ENCODE measurements at places on chromosomes 13 and 19.

- no peak for DNase-seq
Measured at GRCh38 chr19:54888239-54888638, 14.2 kb downstream of the FCAR start.

- DNase-seq = no peak
Measured at GRCh38 chr13:109093998-109094397, 464.6 kb downstream of the MYO16 start.

DNA sequence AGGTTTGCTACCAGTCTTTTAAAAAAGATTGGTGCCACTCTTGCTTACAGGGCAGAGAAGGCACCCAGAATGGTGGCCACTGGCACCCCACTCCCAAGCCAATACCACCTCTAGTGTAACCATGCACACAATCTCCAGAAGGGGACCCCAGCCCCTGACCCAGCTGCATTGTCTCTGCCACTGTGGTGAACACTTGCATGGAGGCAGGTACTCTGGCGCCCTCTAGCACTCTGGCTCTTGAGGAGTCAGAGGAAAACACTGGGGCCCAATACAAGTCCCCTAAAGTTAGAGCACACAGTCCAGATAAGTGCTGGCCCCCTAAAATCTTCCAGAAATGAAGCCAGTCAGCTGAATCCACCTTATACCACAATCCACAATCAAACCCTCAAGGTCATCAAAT lies 6.0 kb downstream of the ERVV-1 start:
- DNase-seq = no peak

DNA sequence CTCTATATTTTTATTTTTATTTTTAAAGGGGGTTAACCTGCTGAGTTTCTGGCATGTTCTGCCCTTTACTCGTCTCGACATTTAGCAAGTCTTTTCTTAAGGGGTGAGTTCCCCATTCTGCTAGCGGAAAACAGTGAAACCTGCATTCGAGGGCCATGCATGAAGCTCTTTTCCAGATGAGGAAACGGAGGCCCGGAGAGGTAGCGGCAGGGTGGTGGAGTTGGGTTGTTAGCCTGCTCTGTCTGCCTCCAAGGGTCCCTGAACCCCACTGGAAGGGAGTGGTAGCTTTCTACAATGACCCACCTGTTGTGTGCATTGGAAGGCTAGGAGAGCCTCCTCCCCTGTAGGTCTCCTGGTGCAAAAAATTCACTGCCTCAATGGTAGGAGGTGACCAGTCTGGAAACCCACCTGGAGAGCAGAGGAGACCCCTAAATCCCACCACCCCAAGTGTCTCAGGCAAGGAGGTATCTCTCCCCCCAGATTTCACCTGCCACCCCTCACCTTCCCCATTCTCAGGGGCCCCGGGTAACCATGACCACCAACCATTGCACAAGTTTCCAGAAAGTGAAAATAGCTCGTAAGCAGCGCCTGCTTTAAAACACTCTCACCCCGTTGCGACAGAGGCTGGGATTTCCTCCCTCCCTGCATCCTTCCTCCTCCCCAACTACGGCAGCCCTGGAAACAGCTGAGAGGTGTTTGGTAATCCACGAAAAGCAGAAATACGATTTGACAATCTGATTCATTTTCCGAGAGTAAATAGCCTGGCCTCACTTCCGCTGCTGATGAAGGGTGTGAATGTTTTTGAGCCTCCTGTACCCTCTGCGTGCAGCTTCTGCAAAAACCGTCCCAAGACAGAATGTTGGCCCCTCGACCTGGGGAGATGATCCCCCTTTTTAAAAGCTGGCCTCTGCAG lies 3.5 kb downstream of the KLF2 start:
- DNase-seq = no peak

GRCh38 chr19:53809518-53810186 lies 14.5 kb downstream of the NLRP12 start:
- DNase-seq = no peak

- no peak for DNase-seq
Measured at GRCh38 chr13:50116430-50116973, 101.3 kb downstream of the KCNRG start.

DNA sequence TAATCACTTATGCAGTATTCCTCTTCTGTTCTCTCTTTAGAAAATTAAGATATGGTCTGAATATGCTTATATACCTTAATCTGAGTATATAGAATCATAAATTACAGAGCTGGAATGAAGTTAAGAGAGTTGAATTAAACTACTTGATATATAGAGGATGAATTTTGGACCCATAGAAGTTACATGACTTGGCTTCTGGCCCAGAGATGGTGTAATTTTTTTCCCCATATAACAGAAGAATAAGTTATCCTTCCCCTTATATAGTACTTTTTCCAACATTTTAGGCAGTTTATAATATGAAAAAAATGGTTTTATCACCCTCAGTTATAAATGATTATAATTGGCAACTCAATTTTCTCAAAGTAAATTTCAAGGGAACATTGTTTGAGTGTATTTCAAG lies 616.3 kb downstream of the TBC1D4 start:
- DNase-seq = no peak

DNA sequence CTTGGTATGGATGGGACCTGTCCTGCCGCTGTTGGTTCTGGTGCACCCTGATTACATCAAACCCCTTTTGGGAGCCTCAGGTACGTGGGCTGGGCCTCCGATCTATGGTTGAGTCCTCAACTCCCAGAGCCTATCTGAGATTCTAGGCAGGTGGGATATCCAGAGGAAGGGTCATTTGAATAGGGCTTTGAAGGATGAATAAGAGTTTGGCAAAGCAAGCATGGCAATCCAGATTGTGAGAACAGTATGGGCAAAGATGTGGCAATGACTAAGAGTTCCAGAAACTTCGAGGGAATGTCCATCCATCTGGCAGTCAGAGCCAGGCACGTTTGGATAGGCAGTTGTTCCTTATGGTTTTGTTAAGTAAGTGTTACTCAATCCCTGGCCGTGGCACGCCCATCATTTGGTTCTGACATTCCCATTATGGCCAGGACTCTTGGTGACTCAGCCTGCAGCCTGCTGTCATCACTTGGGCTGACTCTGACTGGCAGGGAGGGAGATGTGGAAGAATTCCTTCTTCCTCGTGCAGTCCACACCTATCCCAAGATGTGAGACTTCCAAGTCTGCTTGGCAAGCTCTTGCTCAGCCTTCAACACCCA lies 21.5 kb downstream of the CYP4F22 start:
- DNase-seq = no peak

DNA sequence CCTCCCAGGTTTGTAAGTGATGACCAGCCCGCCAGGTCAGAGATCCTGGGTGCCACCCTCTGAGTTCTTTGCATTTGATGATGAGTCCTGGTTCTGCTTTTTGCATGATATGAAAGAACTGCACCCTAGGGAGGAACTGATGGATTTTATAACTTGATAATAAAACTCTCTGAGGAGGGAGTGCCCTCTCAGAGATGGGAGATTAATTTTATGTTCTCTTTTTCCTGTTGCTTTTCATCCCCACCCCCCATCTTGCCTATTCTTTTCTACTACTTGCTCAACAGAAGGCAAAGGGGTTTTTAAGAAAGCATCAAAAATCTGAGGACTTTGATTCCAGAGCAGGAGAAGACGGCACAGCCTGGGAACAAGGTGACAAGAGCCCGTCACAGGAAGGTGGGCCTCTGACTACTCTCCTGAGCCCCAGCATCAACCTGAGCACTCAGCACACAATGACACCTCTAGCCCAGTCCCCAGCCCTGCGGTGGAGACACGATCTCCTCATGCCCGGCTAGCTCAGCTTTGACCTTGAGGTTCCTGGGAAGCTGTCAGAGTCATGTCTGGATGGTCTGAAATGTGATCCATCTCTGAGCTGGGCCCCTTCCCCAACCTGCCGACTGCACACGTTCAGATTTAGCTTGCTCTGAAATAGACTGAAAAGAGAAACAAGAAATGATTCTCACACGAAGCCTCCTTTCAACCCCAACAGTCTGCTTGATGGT lies 69.1 kb downstream of the SIAH3 start:
- DNase-seq = no peak

- DNase-seq = no peak
Measured at GRCh38 chr19:50992666-50993035, 8.8 kb downstream of the KLK8 start.

DNA sequence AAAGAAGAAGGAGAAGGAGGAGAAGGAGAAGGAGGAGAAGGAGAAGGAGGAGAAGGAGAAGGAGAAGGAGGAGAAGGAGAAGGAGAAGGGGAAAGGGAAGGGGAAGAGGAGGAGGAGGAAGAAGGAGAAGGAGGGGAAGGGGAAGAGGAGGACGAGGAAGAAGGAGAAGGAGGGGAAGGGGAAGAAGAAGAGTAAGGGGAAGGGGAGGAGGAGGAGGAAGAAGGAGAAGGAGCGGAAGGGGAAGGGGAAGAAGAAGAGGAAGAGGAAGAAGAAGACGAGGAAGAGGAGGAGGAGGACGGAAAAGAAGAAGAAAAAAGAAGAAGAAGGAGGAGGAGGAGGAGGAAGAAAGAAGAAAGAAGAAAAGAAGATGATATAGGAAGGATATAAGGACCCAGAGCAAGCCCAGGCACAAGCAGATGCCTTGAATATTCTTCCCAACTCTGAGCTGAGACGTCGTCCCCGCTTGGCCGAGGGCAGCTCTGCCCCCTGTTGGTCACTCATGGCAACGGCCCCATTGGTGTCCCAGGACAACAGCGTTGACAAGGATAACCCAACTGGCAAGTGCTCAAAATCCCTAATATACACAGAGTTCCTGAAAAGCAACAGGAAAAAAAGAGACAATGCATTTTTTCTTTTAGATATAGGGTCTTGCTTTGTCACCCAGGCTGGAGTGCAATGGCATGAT lies 30.6 kb upstream of the IGSF23 start:
- peak; percentile 23 for DNase-seq

- no peak for DNase-seq
Measured at GRCh38 chr19:48194041-48194843, 23.8 kb downstream of the ZSWIM9 start.

- no peak for DNase-seq
Measured at GRCh38 chr19:6528544-6529121, 2.2 kb upstream of the TNFSF9 start.

DNA sequence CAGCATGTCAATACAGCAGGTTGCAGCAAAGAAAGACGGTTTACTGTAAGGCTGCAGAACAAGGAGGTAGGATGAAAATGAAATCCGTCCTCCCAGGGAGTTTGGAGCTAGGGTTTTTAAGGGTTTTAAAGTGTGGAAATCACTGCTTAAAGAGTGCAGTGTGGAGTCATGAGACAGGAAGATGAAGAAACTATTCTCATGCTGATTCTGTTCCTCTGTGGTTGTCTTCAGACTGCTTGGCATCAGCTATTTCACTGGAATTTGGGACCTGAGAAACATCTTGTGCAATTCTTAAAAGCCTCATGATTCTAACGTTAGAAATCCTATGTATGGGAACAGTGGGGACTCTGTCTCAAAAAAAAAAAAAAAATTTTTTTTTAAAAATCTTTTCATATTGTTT lies 11.4 kb downstream of the ZNF331 start:
- DNase-seq = no peak

GRCh38 chr13:86882835-86883234 lies 788.3 kb upstream of the SLITRK5 start:
- no peak for DNase-seq

DNA sequence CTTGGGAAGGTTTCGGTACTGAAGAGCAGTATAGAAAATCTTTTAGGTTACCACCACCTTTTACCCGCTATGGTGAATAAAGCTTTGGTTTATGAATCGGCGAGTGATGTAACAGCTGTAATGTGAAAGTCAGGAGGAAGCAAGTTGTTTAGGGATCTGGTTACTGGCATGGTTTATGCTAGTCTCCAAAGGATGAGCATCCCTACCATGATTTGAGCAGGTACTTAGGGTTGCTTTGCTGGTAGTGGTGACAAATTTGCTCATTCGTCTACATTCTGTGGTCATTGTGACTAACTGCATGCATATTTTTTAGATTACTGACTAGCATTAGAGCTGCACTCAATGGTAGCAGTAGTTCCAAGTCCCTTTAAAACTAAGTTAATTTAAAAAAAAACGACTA lies 104.1 kb downstream of the FRY start:
- no peak for DNase-seq

GRCh38 chr19:51354742-51355148 lies 11.4 kb downstream of the ETFB start:
- DNase-seq = no peak

GRCh38 chr19:16456652-16457194 lies 15.0 kb downstream of the EPS15L1 start:
- no peak for DNase-seq

- no peak for DNase-seq
Measured at GRCh38 chr13:42028113-42028799, 20.2 kb upstream of the DGKH start.

GRCh38 chr13:82693607-82694006 lies 1188.7 kb downstream of the SLITRK1 start:
- DNase-seq = no peak

GRCh38 chr13:43676320-43676719 lies 110.5 kb downstream of the ENOX1 start:
- no peak for DNase-seq

DNA sequence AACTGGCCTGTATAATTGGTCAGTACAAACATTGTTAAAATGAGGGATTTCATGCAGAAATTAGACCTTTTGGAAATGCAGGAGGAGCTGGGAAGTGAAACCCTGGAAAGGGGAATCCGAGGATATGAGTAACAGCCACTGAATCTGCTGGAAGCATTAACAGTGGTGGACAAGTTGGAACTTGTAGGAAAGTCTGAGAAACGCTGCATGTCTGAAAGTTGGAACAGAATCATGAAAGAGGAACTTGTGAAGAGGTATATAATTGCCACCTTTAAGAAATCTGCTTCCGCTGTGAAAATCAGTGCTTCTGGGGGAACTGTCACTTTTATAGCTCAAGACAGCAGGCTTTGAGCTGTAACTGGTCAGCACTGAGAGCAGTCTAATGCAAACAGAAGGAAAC lies 716.5 kb upstream of the PRR20A start:
- no peak for DNase-seq

DNA sequence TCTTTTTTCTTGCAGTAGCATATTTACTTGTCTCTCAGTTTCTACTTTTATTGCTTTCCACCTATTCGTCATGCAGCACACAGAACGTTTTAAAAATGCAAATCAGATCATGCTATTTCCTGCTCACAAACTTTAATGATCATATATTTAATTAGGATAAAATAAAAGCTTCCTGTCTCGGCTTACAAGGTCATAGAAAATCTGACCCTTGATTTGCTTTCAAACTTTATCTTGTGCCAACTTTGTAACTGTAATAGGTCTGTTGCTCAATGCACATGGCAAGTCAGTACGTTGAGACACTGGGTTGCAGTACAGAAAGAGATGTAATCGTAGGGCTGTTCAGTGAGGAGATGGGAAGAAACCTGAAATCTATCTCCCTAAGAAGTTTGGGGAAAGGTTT lies 95.6 kb upstream of the CSNK1A1L start:
- DNase-seq = no peak
